ENCODE measurements at places on chromosomes 1 and 21. TPM values are rescaled to one million over a fixed set of nuclear protein-coding genes. Genes with fewer than 3 reads are reported as not detected.

DNA sequence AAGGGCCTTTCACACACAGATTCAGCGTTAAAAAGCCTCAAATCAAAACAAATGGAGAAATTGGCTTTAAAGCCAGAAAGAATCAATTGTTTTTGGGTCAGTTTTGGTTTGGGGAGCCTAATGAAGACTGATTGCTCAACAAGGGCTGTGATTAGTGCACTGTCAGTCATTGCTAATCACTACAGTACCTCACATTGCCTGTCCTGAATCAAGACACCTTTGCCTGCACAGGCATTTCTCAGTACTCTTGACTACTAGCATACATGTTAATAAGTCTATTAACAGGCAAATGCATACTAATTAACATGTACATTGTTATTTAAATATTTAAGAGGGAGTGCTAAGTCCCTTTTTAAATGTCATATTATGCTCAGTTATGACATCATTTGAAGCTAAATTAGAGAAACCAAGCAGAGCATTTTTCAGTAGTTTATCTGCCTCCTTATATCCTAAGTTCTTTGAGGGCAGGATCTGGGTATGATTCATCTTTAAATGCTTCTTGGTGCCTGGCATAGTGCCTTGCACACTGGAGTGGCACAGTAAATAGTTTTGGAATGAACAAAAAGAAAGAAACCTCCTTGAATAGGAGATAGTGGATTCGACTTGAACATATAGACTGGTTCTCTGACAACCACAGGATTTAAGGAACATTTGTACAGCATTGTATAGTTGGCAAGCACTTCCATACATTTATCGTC, 25.8 kb upstream of the CCN1 start:
- H3K27me3 ChIP-seq, result no peaks in the 10 kb centered on the region
- no peak for DNase-seq
- H3K27ac ChIP-seq, result no peak overlapping the region
- H3K4me1 ChIP-seq, result no peaks in the 10 kb centered on the region

GRCh38 chr21:44529503-44530125, 10.4 kb downstream of the KRTAP10-1 start:
- H3K27me3 ChIP-seq, result no peaks in the 10 kb centered on the region
- H3K4me3 ChIP-seq, result no peak overlapping the region
- peak; percentile 26 for DNase-seq
- H3K36me3 ChIP-seq, result 0 out of 2 replicates have a peak, but pooled peaks cover 1% of the 10 kb centered on the region
- H3K4me1 ChIP-seq, result no peaks in the 10 kb centered on the region

DNA sequence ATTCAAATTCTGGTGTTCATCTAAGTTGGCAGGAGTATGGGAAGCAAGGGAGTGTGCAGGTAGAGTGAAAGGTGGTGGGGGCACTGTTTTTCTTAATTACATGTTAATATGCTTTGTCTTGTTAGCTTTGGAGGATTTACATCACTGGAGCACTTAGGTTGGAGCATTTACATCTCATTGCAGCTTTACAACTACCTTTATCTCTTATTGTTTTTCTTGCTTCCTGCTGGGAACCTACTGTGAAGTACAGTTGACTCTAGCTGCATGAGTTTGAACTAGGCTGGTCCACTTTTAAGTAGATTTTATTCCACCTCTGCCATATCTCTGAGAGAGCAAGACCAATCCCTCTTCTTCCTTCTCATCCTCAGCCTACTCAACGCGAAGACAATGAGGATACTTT, 554.8 kb upstream of the B3GALT2 start:
- no peak overlapping the region for H3K27ac ChIP-seq
- no peaks in the 10 kb centered on the region for H3K27me3 ChIP-seq
- H3K36me3 ChIP-seq, result no peaks in the 10 kb centered on the region
- DNase-seq, result no peak

GRCh38 chr1:23561076-23561812, 1.9 kb upstream of the ID3 start:
- DNase-seq, result no peak
- H3K27ac ChIP-seq, result no peak overlapping the region

DNA sequence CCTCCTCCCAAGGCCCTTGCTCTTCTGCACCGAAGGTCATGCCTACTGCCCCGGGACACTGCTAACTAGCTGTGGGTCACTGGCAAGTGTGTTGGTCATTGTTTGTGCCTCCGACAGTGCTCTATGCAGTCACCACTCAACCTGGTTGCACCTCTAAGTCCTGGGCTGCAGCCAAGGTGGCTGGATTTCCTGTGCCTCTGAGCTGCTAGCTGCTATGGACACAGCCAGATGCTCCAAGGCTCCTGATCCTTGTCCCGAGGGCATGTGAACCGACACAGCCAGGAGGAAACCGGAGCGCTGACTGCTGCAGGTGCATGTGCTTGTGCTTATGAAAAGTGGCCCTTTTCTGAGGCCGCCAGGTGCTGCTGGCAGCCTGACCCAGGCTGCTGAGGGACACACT, 14.7 kb upstream of the SPOCD1 start:
- no peak overlapping the region for H3K4me3 ChIP-seq
- no peaks in the 10 kb centered on the region for H3K27me3 ChIP-seq
- H3K36me3 ChIP-seq, result no peaks in the 10 kb centered on the region
- H3K4me1 ChIP-seq, result no peaks in the 10 kb centered on the region

DNA sequence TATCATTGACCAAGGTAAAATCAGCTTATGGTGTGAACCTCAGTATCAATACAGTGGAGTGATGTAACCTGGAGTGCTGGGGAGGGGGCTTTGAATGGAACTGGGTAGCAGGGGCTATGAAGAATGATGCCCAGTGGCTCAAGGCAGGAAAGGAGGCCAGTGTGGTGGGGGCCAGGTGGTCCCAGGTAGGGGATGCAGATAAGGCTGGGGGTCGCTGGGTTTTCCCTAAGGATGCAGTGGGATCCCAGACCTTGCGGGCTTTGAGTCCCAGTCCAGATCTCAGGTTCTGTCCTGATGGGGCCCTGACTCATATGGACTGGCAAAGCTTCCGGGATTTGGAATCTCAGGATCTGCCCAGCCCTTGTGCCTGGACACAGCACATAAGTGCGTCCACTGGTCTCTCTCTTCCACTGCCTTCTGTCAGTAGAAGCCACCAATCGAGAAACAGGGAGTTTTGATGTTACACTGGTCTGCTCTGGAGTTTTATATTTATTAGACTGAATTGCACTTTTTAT, 52.0 kb downstream of the S100B start:
- no peaks in the 10 kb centered on the region for H3K4me1 ChIP-seq
- no peak for DNase-seq
- no peak overlapping the region for H3K4me3 ChIP-seq
- no peak overlapping the region for H3K27ac ChIP-seq
- H3K27me3 ChIP-seq, result no peaks in the 10 kb centered on the region
- peaks cover 11% of the 10 kb centered on the region for H3K36me3 ChIP-seq

GRCh38 chr1:220905650-220906560, 26.7 kb downstream of the HLX start:
- no peak overlapping the region for H3K4me3 ChIP-seq
- no peaks in the 10 kb centered on the region for H3K4me1 ChIP-seq
- no peak overlapping the region for H3K27ac ChIP-seq
- H3K36me3 ChIP-seq, result no peaks in the 10 kb centered on the region

DNA sequence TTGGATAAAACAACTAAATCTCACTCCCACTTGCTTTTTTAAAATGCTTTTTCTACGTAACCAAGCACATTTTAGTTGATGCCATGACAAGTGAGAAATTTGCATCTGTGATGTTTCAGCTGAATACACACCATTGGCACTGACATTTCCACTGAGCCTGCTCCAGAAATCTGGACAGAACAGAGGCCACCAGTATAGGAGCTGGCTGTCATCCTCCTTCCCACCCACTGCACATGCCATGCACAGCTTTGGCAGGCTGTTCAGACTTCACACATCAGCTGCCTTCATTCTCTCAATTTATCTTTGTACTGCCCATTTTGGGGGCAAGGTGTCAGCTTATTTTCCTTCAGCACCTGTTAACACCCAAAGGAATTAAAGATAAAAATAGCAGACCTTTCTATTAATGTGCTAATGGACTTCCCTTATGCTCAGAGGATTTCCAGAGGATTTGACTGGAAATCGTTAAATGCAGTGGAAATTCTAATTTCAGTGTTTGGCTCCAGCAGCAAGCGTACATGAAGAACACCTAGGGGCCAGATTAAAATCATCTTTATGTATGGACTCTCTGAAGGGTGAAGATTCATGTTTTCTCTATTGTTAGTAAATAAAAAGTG, 12.9 kb upstream of the PODN start:
- no peaks in the 10 kb centered on the region for H3K36me3 ChIP-seq
- no peak overlapping the region for H3K27ac ChIP-seq
- peaks cover 4% of the 10 kb centered on the region for H3K4me1 ChIP-seq
- no peak overlapping the region for H3K4me3 ChIP-seq

DNA sequence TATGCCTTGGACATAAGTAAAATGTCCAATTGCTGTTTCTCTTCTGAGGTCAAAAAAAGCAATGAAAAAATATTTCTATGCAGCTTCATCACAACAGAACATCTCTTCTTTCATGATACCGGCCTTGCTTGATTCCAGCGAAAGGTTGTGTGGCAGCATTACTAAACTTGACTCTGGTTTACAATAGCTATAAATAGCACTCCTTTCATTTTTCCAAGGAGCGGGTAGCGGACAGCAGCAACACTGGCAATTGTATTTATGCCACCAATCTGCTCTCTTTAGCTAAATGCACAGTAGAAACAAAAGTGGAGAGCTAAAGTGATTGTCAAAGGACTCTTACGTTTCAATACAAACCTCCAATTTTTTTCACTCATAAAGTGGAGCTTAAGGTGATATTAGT, 7.5 kb upstream of the DAB1 start:
- H3K36me3 ChIP-seq, result no peaks in the 10 kb centered on the region
- H3K27me3 ChIP-seq, result no peaks in the 10 kb centered on the region
- H3K27ac ChIP-seq, result no peak overlapping the region
- no peak overlapping the region for H3K4me3 ChIP-seq
- DNase-seq, result no peak

- H3K4me1 ChIP-seq, result no peaks in the 10 kb centered on the region
- H3K27ac ChIP-seq, result no peak overlapping the region
- peaks cover 58% of the 10 kb centered on the region for H3K36me3 ChIP-seq
- no peak overlapping the region for H3K4me3 ChIP-seq
Observed at GRCh38 chr1:209850342-209850979, 22.7 kb downstream of the UTP25 start.

GRCh38 chr1:1779691-1780597, 1.7 kb upstream of the NADK start:
- H3K27ac ChIP-seq, result peak overlapping the region; percentile 71
- peak overlapping the region; percentile 84 for H3K4me3 ChIP-seq
- peaks cover 12% of the 10 kb centered on the region for H3K36me3 ChIP-seq
- DNase-seq, result peak; percentile 79
- H3K27me3 ChIP-seq, result no peaks in the 10 kb centered on the region

DNA sequence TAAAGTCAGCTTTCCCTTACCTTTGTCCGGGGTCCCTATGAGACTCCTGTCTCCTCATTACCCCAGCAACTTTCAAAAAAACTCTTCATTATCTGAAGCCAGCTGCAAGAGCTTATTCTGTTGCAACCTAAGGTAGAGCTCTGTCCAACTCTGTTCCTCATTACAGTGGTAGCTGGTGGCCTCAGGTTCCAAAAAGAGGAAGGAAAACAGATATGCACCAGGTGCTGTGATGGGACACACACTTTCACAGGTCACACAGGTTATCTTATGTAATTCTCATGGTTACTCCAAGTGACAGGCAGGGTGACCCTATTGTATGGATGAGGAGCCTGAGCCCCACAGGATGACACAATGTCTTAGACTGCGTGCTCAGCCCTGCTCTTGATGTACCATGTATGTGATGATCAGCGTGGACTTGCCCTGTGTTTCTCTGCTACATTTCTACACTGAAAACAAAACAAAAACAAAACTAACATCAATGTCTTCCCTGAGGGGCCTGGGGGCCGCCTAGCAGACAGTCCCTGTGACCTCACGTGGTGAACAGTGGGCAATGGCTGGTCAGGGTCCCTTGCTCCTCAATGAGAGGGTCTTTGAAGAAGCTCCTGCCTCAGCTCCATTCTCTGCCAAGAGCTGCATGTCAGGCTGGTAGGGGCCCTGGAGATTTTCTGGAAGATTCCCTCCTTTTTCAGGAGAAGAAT, 9.7 kb upstream of the TENT5C start:
- no peaks in the 10 kb centered on the region for H3K27me3 ChIP-seq
- DNase-seq, result no peak
- H3K4me3 ChIP-seq, result no peak overlapping the region
- no peak overlapping the region for H3K27ac ChIP-seq
- no peaks in the 10 kb centered on the region for H3K4me1 ChIP-seq
- no peaks in the 10 kb centered on the region for H3K36me3 ChIP-seq

- no peaks in the 10 kb centered on the region for H3K4me1 ChIP-seq
- peaks cover 11% of the 10 kb centered on the region for H3K36me3 ChIP-seq
- DNase-seq, result peak; percentile 25
- H3K4me3 ChIP-seq, result no peak overlapping the region
- H3K27ac ChIP-seq, result no peak overlapping the region
- H3K27me3 ChIP-seq, result no peaks in the 10 kb centered on the region
Observed at GRCh38 chr21:46065914-46066551, 31.9 kb upstream of the COL6A2 start.

GRCh38 chr1:21823980-21824702, 12.1 kb downstream of the LDLRAD2 start:
- H3K36me3 ChIP-seq, result peaks cover 18% of the 10 kb centered on the region
- no peak overlapping the region for H3K4me3 ChIP-seq
- no peak overlapping the region for H3K27ac ChIP-seq
- H3K4me1 ChIP-seq, result no peaks in the 10 kb centered on the region
- no peak for DNase-seq
- no peaks in the 10 kb centered on the region for H3K27me3 ChIP-seq

- H3K27ac ChIP-seq, result no peak overlapping the region
- H3K4me3 ChIP-seq, result peak overlapping the region; percentile 84
- no peak for DNase-seq
- H3K36me3 ChIP-seq, result no peaks in the 10 kb centered on the region
- H3K27me3 ChIP-seq, result peaks cover 11% of the 10 kb centered on the region
Observed at GRCh38 chr1:211132721-211133392, 1.1 kb downstream of the KCNH1 start.

- DNase-seq, result no peak
- no peak overlapping the region for H3K4me3 ChIP-seq
- H3K27me3 ChIP-seq, result no peaks in the 10 kb centered on the region
- no peaks in the 10 kb centered on the region for H3K36me3 ChIP-seq
- no peak overlapping the region for H3K27ac ChIP-seq
Observed at GRCh38 chr1:58898739-58899586, 115.1 kb upstream of the JUN start.

- no peak overlapping the region for H3K27ac ChIP-seq
- DNase-seq, result no peak
- peaks cover 35% of the 10 kb centered on the region for H3K36me3 ChIP-seq
- H3K27me3 ChIP-seq, result no peaks in the 10 kb centered on the region
- H3K4me3 ChIP-seq, result no peak overlapping the region
Observed at GRCh38 chr1:32299327-32299726, 7.4 kb downstream of the HDAC1 start.

- H3K27me3 ChIP-seq, result no peaks in the 10 kb centered on the region
- no peak overlapping the region for H3K4me3 ChIP-seq
- H3K4me1 ChIP-seq, result no peaks in the 10 kb centered on the region
- no peaks in the 10 kb centered on the region for H3K36me3 ChIP-seq
Observed at GRCh38 chr1:86453664-86454063, 15.1 kb upstream of the CLCA1 start.

GRCh38 chr21:25658427-25659035, 19.5 kb downstream of the JAM2 start:
- H3K4me3 ChIP-seq, result no peak overlapping the region
- H3K4me1 ChIP-seq, result no peaks in the 10 kb centered on the region
- H3K36me3 ChIP-seq, result peaks cover 3% of the 10 kb centered on the region

- DNase-seq, result no peak
- peaks cover 19% of the 10 kb centered on the region for H3K36me3 ChIP-seq
- no peak overlapping the region for H3K27ac ChIP-seq
- H3K4me1 ChIP-seq, result no peaks in the 10 kb centered on the region
Observed at GRCh38 chr1:110370827-110371226, 20.0 kb downstream of the SLC16A4 start.

Gene NBPF6
- total RNA-seq, result not detected

Gene BTBD8
- total RNA-seq, result 1.4 TPM

Gene KLF17
- 0.09 TPM for total RNA-seq

Gene CRYBG2
- 11.8 TPM for total RNA-seq

Gene TMEM82
- total RNA-seq, result 1.4 TPM

Gene SLC44A3
- 4.8 TPM for total RNA-seq

Data from H9 (cell line).